ENCODE measurements at places on chromosomes 12 and 14. TPM values are rescaled to one million over a fixed set of nuclear protein-coding genes. Genes with fewer than 3 reads are reported as not detected.

Gene SCN8A
- total RNA-seq, result 2.1 TPM

Gene TBX5
- total RNA-seq, result not detected

Gene DBX2
- total RNA-seq, result not detected

Gene ATF7IP
- total RNA-seq, result 29.4 TPM

DNA sequence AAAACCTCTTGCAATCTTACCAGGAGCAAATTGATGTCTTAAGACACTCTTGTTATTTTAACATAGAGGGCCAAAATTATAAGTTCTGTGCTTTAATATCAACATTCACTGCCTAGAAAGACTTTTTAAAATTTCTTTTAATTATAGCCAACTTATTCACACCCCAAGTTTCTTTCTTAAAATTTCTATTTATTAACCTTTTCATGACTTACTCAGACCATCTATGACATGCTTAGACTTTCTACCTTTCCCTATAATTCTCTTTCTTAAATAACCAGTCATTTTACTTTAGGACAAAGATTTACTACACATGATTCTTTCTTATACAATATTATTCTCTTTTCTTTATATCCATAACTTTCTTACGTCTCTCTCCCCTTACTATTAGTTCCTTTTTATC, 220.4 kb downstream of the NUBPL start:
- peak; percentile 14 for DNase-seq

DNA sequence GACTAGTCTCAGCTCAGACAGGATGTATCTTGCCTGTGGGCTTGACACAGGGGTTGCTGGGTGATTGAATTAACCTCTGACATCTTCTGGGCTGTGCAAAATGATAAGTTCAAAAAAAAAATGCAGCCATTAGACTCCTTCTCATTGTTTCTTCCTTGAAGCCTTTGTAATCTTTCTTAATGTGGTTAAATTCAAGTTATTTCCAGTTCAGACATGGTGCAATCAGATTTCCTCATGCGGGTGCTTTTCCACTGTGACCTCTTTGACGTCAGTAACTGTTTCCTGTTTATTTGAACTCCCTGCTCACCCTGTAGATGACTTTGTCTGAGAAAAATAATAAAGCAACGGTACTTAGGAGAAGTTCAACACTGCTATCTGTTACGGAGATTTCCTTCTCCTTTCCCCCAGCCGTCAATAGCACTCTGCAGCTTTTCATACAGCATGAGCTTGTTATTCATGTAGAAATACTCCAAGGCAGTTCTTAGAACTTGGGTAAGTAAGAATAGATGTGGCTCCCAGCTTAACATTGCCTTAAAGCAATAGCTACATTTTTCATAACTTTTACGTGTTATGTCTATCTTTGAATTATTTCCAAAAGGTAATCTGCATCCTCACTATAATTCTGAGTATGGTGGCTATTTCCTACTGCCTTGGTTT, 155.5 kb downstream of the PRKCH start:
- DNase-seq, result peak; percentile 95

- DNase-seq, result peak; percentile 9
Observed at GRCh38 chr12:109098651-109099050, 1.3 kb downstream of the UNG start.

GRCh38 chr14:105933238-105933637, 406.9 kb downstream of the TMEM121 start:
- DNase-seq, result no peak

GRCh38 chr12:12527820-12528296, 34.8 kb downstream of the DUSP16 start:
- no peak for DNase-seq

DNA sequence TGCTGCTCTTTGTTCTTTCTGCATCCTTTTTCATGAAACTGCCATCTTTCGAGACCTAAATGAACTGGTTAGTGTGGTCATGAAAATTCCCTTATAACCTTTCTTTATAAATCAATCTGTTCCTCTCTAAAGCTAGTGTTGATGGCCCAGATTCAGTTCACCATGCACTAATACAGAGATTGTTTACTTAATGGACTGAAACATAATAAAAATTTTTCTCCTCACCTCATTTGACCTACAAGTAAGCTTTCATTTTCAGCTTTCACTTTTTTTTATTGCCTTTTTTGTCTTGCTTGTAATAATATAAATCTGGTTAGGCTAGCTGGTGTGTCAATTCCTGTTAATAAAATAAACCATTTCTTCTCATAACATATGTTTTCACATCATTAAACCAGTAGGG, 183.8 kb downstream of the CCDC59 start:
- DNase-seq, result no peak

Measured in MCF 10A (cell line).